ENCODE measurements at places on chromosomes 11 and 22.

DNA sequence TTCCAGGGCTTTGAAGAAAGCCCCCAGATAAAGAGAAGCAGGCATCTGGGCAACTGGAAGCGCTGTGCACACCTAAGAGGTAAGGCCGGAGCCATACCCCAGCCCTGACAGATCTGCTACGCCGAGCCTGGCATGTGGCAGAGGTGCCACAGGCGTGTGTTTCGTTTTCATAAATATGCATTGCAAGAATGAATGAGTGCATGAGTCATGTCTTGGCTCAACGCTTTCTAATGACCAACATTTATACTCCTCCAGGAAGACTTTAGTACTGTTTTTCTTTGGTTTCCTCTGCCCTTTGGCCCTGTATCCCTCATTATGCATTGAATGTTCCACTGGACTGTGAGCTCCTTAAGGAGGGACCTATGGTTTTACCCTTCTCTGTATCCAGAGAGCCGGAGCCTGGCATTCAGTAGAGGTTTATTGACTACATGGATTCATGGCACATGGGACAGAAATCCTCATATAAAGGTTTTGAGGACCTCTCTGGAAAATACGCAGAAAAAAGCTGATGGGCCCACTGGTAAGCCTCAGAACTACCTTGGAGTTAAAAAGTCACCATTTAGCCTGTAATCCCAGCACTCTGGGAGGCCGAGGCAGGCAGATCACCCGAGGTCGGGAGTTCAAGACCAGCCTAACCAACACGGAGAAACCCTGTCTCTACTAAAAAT lies 38.9 kb upstream of the CSNK2A3 start:
- no peak for DNase-seq

DNA sequence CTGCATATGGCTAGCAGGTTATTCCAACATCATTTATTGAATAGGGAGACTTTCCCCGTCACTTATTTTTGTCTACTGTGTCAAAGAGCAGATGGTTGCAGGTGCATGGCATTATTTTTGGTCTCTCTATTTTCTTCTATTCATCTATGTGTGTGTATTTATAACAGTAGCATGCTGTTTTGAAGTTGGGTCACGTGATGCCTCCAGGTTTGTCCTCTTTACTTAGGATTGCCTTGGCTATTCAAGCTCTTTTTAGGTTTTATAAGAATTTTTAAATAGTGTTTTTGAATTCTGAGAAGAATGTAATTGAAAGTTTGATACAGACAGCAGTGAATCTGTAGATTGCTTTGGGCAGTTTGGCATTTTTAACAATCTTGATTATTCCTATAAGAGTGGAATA lies 770.6 kb downstream of the CNTN5 start:
- no peak for DNase-seq

DNA sequence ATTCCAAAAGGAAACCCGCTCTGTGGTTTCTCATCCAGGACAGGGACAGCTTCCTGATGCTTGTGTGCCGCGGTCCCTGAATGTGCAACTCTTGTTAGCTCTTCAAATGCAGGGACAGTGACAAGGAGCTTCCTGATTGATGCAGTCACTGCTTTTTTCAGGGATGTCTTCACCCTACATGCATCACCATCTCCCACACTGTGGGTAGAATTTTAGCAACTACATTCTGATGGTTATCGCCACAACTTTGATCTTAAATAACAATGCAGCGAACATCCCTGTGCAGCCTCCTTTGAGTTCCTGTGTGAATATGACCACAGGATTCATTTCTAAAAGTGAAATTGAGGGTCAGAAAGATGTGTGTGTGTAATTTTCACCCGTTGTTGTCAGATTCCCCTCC lies 115.0 kb downstream of the GGTLC2 start:
- no peak for DNase-seq

DNA sequence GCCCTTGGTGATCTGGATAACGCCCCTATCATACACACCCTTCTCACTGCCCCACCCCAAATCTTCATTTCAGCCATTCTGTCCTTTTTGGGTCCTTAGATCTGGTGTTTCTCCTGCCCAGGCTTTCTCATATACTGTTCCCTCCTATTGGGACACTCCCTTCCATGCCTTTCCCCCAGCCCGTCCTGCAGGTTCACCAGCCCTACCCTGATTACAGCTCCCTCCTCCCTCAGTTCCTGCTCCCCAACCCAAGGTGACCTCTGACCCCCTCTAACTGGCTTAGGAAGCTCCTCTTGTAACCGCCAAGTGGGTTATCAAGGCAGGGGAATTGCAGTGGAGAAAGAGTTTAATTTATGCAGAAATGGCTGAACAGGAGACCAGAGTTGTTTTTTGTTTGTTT lies 13.0 kb downstream of the MTFP1 start:
- DNase-seq = no peak

DNA sequence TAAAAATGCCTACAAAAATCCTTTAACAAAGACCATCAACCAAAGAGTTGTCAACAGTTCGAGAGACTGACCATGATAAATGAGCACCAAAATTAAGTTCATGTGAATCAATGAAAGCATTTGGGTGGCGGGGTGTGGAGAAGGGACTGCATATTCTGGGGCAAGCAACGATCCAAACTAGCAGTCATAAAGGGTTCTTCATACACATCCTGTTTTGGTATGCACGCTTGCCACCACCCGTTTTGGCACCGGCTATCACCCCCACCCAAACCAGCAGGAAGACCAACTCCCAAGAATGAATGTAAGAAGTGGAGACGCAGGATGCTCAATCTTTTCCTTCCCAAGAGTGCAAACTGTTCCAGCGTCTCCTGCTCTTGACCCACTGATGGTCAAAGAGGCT lies 80.8 kb downstream of the SGSM3 start:
- no peak for DNase-seq

DNA sequence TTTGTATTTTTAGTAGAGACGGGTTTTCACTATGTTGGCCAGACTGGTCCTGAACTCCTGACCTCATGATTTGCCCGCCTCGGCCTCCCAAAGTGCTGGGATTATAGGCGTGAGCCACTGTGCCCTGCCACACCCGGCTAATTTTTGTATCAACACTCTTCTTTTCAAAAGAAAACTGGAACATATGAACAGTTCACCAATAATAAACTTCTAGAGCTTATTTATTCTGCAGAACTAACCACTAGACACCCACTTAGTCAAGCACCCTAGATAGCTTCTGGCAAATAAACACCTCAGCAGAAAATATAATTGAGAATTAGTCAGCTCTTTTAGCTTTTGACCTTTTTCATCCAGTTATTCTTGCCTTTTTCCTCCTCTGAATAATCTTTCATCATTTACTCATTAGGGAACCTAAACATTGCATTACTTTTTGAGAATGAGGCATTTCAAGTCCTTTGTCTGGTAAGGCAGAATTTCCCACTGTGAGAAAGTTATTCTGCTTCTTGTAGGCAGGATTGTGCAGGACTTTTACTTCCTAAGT lies 27.3 kb upstream of the TMEM41B start:
- DNase-seq = no peak

DNA sequence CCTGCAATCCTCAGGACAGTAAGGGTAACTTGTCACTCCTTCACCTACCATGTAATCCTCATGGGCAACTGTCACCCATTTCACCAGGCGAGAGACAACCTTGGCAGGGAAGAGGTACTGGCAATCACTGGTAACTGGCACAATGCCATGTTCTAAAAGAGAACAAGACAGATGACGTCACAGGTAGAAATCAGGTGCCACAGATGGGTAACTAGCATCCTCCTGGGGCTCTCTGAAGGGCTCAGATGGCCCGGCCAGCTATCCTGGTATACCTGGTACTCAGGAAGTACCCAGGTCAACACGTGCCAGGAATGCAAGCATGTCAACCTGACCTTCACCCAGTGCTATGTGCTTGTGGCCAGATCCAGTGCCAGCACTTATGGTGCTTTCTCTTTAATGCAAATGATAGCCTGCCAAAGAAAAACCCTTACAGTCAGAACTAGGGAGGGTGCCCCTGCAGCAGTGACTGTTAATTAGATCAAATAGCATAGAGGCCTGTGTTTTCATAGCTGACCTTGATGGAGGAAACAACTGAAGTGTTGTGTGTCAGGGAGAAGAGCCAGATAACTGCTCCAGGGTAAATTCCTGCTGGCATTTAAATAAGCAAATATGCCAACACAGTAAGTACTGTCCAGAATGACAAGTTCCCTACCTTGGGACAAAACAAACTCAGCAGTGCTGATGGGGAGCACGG lies 36.2 kb downstream of the THOC5 start:
- no peak for DNase-seq

DNA sequence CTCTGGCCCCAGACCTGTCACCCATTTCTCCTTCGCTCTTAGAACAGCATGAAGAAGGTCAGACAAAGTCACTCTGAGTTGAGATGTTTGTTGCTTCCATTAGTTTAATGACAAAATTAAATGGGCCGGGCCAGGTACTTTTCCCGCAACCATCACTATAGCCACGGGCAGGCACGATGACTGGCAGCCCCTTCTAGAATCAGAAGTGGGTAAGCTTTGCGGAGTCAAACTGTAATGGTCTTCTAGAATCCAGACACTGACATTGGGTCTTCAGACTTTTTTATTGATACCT lies 2.3 kb upstream of the ACR start:
- no peak for DNase-seq

DNA sequence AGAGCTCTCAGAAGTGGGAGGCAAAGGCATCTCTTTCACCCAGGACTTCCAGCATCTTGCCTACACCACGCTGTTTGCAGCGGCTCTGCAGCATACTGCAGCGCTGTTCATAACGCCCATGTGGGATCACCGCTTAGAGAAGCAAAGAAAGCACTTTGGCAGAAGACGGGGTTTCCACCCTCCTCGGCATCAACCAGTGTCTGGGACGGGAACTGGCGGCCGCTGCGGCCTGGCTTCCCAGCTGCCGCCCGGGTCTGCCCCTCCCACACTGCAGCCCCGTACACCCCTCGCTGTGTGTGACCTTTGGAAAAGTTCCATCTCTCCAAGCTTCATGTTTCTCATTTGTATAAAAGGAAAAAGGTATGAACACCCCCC lies 545 bp upstream of the TIRAP start:
- no peak for DNase-seq

DNA sequence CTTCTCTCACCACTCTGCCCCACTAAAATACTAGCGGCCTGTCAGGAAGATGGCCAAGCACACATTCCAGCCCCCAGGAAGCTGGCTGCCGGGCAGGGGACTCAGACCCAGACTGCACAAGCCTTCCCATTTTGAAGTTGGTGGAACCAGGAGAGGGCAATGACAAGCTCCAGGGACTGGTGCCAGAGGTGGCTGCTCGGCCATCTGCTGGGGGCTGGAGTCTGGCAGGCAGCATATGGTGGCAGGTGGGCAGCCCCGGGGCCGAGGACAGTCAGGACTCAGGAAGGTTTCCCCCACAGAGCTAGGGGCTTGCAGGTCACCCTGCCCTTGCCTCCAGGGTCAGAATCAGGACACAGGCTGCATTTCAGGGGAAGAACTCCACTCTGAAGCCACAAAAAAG lies 22.6 kb downstream of the KCNJ5 start:
- DNase-seq = no peak

DNA sequence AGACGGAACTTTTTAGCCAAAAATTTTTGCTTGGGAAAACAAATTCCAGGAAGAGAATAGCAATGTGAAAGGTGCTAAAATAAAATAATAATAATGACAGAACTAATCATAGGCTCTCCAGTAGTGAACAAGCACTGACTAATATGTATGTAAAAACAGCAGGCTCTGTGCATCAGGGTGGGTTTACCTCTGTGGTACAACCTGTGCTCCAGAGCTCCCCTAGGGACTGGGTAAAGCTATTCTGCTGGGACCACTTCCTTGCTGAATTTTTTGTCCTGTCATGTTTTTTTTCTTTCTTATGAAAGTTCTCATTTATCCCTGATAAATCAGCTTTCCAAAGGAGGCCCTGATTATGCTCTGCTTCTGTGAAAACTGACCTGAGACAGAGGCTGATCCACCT lies 18.8 kb downstream of the LUZP2 start:
- no peak for DNase-seq

DNA sequence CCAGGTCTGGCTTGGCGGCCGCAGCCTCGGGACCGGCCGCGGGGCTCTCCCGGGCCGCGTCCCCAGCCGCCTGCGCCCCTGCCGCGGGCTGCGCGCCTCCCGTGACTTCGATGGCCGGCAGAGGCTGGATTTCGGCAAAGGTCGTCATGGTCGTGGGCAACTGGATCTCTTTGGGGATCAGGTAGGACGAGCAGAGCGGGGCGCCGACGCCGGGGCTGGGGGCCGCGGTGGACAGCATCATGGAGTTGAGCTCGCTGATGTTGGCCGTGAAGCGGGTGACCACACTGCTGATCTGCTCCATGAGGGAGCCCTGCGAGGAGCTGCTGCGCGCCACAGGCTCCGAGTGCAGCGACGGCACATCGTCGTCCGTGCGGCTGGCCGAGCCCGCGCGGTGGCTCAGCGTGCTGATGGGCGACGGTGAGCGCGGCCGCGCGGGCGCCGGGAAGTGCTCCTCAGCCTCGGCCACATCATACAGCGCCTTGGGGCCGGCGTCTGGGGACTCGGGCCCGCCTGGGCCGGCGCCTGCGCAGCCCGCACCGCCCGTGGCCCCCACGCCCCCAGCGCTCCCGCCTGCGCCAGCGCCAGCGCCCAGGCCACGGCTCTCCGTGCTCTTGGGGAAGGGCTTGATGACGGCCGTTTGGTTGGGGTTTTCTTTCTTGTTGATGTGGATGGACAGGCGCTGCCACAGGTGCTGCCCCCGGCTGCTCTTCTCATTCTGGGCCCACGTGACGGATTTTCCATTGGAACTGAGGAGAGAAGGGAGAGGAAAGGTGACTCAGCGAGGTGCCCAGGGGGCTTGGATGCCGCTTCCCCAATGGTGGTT lies 171.4 kb upstream of the CTSC start:
- no peak for DNase-seq

DNA sequence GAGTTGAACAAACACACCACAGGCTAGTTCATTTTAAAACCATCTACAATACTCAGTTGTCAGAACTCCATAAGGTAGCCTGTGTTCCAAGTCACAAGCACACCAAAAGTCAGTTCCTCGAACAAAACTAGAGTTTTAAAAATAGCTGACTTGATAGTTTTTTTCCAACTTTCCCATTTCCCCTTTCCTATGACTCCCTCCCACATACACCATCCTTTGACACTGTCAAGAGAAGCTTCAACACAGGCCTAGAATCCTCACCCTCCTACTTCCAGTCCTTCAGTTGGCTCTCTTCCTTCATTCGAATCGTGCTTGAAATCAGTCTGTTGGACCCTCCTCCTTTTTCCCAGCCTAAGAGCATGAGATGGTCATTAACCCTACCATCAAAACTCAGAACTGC lies 105.7 kb upstream of the AKIP1 start:
- DNase-seq = no peak

GRCh38 chr11:76972051-76972450 lies 62.1 kb upstream of the B3GNT6 start:
- no peak for DNase-seq

Measured in AG04449 (cell line).